ENCODE measurements at places on chromosomes 12 and 14. TPM values are rescaled to one million over a fixed set of nuclear protein-coding genes. Genes with fewer than 3 reads are reported as not detected.

Gene NOXRED1
- total RNA-seq: 0.70 TPM

Gene FOXN4
- not detected for total RNA-seq

Gene RASSF8
- 73.4 TPM for total RNA-seq

Gene INHBE
- 2.5 TPM for total RNA-seq

Gene A2M
- total RNA-seq: 1.2 TPM

Measured in smooth muscle cell of the coronary artery (primary cell).